ENCODE measurements at places on chromosomes 6 and 20. TPM values are rescaled to one million over a fixed set of nuclear protein-coding genes. Genes with fewer than 3 reads are reported as not detected.

RAET1L gene
- total RNA-seq = not detected

PROCR gene
- total RNA-seq = 10.5 TPM

NT5E gene
- 5.6 TPM for total RNA-seq

PLCB4 gene
- total RNA-seq = 27.7 TPM

ATP9A gene
- 21.2 TPM for total RNA-seq

TMEM244 gene
- not detected for total RNA-seq

OR2W1 gene
- total RNA-seq = not detected

FAM217A gene
- not detected for total RNA-seq

KCNB1 gene
- total RNA-seq = 0.81 TPM

AIF1 gene
- total RNA-seq = 22.1 TPM

PTCHD4 gene
- 0.92 TPM for total RNA-seq

SMAP1 gene
- 27.3 TPM for total RNA-seq

PSMG4 gene
- 9.1 TPM for total RNA-seq

BPIFB6 gene
- total RNA-seq = not detected

Measured in Right ventricle myocardium inferior (tissue), 1 donor.